ENCODE measurements at places on chromosomes 2 and 18. TPM values are rescaled to one million over a fixed set of nuclear protein-coding genes. Genes with fewer than 3 reads are reported as not detected.

DNA sequence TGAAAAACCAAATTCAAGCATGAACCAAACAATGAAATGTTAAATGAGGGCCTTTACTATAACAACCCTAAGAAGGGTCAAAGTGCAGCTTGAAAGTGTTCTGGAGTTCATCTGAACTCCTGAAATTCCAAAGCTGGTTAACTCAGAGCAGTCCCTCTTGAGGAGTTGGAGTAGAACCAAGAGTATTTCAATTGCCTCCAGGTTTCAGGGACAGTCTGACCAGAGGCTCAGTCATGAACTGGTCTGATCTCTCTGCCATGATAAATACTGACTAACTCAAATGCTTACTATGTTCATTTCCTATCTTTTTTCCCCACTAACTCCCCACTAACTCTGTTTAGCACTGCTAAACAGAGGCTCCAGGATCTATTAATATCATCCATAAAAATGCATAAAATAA is 2.7 kb downstream of the STARD7 start:
- DNase-seq = no peak

- DNase-seq = no peak
Observed at GRCh38 chr18:52678551-52678950, 338.6 kb downstream of the DCC start.

DNA sequence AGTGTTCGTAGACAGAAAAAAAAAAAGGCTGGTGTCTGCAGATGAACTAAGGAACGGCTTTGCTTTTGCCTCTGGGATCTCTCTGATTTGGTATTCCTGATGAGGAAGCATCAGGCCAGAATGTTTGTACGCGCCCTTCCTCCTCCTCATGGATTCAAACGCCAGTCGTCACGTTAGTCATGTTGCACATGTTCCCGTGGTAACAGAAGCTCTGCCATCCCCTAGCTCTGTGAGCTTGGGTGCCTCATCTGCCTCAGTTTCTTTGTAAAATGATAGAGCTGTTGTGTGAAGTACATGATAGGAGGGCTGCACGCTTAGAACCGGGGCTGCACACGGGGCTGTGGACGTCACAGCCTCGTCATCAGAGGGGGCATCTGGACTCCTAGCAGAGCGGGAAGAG is 47.0 kb downstream of the TSHZ1 start:
- no peak for DNase-seq

DNA sequence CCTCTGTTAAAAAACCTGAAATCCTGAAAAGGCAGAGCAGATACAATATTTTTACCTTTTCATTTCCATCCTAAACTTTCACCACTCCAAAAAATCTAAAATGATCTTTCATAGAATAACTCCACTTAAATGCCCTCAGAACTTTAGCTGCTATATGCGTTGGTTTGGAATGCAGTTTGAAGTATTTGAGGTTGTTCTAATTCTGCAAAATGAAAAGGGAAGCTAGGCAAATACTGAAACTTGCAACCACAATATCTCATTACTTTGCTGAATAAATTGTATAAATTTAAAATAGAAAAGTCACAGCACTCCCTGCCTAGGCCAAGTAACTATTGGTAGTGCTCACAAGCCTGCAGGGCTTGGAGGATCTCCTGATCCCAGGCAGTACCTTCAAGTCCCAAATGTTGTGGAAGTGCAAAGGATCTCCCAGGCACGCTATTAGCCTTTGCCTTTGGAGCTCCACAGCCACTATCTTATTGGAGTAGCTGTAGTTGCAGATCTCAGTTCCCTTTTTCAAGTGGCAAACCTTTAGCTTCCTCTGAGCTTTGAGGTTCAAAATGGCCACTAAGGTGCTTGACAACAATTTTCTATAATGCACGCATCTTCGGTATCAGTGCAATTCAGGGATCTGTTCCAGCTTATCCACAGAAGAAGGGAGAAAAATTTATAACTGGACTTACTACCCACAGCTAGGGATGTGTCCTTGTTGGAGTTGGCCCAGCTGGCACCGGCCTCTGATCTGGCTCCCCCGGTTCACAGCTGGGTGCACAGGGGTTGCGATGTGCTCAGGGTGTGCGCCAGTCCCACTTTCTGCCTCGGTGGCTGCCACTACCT is 43.4 kb upstream of the ANKRD62 start:
- no peak for DNase-seq

SCN2A gene
- total RNA-seq = under 0.01 TPM

- no peak for DNase-seq
Observed at GRCh38 chr2:23653326-23653725, 268.3 kb downstream of the KLHL29 start.

GRCh38 chr18:9617006-9617542 is 2.7 kb upstream of the PPP4R1 start:
- DNase-seq = no peak

DNA sequence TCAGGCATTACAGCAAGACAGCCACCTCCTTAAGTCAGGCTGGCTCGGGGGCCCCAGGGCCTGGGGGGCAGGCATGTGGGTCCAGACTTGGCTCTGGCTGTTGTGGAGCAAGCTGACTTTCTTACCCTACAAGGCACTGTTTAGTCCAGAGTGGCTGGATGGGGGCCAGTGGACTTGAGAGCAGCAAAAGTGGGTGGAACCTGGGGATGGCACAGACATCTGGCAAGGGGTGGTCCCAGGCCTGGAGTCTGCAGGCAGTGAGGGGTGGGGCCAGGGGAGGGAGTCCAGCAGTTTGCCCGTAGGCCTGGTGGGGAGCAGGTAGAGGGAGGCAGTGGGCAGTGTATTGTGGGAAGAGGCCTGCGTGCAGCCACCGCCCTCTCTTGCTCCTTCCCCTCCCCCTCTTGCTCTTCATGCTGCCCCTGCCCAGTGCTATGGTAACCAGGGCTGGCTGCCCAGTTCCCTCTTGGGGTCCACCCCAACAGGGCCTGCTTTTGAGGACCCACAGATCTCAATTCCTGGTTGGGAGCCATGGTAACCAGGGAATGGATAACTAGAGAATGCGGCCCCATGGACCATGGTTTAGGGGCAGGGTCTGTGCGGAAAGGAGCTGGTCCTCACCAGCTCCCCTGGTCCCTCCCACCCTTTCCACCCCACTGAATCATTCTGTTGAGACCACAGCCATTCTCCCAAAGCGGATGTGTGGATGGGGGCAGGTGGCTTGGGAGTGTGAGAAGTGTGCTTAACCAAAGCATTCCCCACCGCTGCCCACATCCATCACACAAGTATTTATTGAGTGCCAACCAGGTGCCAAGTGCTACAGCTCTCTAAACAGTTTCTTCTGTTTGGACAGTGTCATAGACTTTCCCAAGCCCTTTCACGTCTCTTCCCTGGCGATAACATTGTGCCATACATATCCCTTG is 19.3 kb downstream of the SPEG start:
- no peak for DNase-seq

DNA sequence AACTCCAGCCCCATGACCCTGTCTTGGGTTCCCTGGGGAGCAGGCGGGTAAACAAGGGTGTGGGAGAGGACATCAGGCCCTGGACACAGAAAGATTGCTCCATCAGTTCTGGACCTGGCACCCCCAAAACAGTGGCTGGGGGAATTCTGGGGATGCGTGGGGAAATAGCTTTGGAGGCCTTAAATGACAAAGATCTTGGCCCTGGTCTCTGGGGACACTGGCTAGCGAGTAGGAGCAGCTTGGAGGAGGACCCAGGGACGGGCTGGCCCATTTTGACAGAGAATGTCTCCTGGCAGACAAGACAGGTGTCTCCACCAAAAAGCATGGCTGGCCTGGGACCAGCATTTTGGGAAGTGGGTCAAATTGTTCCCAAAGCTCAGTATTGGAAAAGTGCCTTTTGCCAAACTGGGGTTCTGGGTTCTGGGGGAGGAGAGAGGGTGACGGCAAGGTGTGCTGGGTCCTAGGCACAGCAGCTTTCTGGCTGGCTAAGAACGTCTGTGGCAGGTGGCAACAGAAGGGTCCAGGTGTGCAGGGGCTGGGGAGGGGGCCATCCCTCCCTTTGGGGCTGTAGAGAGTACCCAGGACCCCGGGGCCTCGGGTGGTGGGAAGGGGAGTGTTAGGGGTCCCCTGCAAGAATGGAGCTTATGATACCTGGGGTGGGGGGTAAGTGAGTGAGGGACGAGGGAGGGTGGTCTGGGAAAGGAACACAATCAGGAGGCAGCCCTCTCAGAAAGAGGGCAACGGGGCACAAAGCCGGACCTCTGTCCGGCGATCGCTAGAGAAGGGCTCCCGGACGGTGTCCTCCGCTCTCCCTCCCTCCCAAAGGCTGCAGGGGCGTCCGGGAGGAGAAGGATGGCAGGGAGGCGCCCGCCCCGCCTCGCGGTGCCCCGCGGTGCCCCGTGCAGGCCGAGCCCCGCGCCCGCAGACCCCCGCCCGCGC is 556 bp downstream of the CYRIA start:
- DNase-seq = peak; percentile 15

PLCD4 gene
- total RNA-seq = not detected

RNF125 gene
- 12.1 TPM for total RNA-seq

Measured in H7 (cell line).